ENCODE measurements at places on chromosomes 7 and 10.
A peak's percentile ranks its signal among the peaks of the same experiment; 100 is the strongest.

DNA sequence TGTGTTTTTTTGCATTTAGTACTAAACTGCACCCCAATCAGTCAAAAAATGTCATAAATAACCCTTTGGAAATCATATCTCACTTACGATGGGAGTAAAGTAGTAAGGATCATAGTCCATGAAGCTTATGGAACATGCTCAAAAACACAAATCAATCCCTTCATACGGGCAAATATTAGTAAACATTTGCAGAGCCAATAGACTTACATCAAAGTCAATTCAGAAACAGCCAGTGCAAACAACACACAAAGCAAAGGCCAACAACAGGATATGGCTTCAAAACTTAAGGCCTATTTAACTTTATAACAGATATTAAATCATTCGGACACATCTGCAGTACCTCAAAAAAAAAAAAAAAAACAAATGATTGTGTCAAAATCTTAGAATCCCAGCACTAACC, 32.1 kb downstream of the SGCE start:
- DNase-seq, result no peak

- no peak for DNase-seq
Measured at GRCh38 chr10:110416776-110417711, 80.7 kb upstream of the DUSP5 start.

- DNase-seq, result no peak
Measured at GRCh38 chr7:137454246-137454724, 110.8 kb upstream of the PTN start.

DNA sequence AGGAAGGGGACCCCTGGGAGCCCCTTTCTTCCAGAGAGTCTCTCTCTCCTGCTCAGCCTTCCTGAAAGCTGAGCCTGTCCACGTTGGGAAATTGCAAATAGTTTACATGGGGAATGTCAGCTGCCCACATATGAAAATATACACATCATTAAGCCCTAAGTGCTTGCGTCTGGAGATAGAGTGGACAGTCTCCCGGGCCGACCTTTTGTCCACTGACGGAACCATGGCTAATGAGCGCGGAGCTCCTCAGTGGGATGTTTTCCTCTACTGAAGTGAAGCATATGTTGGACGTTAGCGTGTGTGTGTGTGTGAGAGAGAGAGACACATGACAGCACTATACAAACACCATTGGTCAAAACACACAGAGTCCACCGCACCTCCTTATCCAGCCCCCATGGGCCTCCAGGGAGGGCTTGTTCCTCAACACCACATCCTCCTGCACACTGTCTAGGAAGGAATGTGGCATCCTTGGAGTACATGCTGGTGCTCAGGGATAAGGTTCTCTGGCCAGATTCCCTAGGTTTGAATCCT, 128.4 kb downstream of the RGS10 start:
- no peak for DNase-seq

DNA sequence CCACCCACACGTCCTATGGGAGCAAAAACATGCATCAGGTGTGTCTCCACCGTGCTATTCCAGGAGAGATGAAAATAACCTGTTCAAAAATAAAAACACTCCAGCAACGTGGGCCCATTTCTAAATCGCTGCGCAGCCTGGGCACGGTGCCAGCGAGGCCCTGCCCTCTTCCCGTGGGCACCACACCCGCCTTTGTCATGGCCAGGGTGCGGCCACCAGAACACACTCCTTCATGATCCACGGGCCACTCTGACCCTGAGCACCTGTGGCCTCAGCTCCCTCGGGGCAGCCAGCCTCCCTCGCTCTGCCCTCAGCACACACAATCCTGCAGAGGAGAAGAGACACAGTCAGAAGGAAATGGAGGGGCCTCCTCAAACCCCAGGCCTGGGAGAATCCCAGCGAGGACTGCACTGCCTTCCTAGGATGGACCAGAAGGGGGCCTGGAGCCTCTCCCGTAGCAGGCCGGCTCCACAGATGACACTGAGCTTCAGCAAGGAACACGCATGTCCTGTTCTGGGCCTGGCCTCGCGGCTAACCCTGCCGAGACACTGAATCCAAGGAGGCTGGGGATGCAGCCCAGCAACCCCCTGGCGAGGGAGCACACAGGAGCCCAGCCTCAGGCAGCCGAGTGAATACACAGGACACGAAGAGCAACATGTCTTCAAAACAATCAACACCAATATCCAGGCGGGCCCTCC, 169.0 kb downstream of the MAD1L1 start:
- no peak for DNase-seq

GRCh38 chr7:95974108-95974507, 201.8 kb downstream of the DYNC1I1 start:
- no peak for DNase-seq

GRCh38 chr7:93632371-93632770, 57.8 kb upstream of the CALCR start:
- no peak for DNase-seq

GRCh38 chr7:92836489-92836999, at the start of gene CDK6:
Gene CDK6 (minus strand): TSS chr7:92836573. CDS start chr7:92833323, 3,250 bp downstream.
- peak; percentile 44 for DNase-seq

- DNase-seq, result no peak
Measured at GRCh38 chr7:131212114-131212513, 115.6 kb upstream of the MKLN1 start.

- no peak for DNase-seq
Measured at GRCh38 chr10:70106958-70107791, 25.4 kb downstream of the AIFM2 start.

- DNase-seq, result no peak
Measured at GRCh38 chr10:3976171-3976570, 191.2 kb upstream of the KLF6 start.

DNA sequence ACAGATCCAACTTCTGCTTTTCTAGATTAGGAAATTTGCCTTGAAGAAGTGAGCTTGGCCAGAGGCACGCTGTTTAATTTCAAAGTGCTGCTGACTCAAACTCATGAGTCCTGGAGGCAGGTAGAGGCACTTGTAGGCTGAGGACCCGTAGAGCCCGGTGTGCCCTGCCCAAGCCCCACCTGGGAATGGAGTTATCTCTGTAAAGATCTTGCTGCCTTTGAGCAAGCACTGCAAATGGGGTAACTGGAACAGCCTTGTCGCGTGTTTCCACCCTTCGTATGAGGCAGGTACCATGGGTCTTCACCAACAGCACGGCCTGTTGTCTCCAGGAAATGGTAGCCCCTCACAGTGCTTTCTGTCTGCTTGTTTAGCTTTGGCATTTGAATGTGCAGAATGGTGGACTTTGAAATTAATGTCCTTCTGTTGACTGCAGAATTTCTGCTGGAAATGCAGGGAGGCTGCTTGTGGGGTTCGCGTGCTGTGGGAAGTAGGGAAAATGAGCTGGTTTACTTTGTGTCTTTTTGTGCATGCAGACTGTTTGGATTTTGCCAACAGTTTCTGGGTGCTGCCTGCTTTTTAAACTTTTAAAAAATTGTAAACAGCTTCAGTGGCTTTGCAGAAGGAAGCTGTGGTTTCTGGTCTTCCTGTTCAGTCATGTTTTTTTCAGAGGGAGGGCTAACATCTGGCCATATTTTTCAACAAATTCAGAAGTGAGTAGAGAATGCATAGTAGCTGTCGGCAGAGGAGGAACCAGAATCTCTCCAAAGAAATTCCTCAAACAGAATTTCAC, 27.2 kb downstream of the CCM2 start:
- DNase-seq, result no peak

- no peak for DNase-seq
Measured at GRCh38 chr7:159130820-159131219, 13.8 kb downstream of the VIPR2 start.

GRCh38 chr10:4254101-4254994, 469.3 kb upstream of the KLF6 start:
- no peak for DNase-seq

DNA sequence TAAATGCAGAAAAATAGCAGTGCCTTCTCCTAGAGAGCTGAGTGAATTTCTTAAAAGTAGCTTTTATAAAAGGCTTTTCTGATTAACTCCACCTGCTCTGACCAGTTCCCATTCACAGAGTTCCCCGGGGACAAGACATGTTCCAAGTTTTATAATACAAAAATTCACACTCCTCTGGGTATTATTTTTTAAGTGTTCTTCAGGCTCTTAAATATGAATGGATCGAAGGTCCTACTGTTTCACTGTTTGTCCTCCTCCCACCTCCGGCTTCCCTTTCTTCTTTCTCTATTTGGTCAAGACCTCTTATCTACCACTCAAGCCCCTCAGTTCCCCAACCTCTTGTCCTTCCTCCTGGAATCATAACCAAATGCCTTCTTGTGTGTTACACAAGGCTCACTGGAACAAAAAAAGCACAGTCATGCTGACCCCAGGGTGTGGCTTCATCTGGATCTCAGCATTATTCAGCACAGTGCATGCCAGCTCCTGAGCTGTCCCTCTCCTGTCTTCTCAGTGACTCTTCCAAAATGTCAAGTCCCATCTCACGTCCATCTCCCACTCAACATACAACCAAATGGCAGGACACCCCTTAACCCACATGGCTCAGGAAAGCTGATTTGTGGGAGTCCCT, 222.4 kb downstream of the SORCS1 start:
- DNase-seq, result no peak

DNA sequence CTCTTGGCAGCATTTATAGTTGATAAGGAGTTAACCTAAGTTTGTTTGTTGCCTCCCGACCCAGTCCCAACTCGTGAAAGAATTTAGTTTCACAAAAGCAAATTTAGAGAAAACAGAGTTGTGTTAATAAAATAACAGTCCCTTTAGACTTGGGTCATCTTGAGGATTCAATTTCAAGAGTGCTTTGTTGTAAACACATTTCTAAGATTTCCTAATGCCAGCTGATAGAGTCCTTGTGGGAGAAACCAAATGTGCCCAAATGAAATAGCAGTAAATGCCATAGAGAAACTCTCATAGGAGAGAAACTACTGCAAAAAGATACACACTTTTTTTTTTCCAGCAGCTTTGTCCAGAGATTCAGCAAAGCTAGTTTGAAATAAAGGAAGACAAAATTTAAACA, 211.3 kb upstream of the BMPER start:
- no peak for DNase-seq

DNA sequence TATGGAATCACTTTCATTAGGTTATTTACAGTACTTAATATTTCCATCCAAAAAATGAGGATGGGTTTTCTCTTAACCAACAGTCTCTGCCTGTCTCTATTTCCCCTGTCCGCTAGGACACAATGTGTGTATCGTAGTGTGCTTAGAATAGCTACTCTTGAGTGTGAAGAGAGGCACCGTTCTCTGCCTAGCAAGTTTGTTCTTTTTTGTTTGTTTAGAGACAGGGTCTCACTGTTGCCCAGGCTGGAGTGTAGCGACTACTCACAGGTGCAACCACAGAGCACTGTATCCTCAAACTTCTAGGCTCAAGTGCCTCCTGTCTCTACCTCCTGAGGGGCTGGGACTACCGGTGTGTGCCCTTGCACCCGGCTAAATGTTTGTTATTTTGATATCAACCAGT, 121.9 kb downstream of the ANK3 start:
- no peak for DNase-seq

GRCh38 chr7:133139350-133139749, 57.5 kb upstream of the CHCHD3 start:
- no peak for DNase-seq

GRCh38 chr7:73539709-73540108, 17.6 kb upstream of the BAZ1B start:
- DNase-seq, result no peak

- peak; percentile 65 for DNase-seq
Measured at GRCh38 chr7:99392659-99393354, 15.6 kb downstream of the PDAP1 start.

DNA sequence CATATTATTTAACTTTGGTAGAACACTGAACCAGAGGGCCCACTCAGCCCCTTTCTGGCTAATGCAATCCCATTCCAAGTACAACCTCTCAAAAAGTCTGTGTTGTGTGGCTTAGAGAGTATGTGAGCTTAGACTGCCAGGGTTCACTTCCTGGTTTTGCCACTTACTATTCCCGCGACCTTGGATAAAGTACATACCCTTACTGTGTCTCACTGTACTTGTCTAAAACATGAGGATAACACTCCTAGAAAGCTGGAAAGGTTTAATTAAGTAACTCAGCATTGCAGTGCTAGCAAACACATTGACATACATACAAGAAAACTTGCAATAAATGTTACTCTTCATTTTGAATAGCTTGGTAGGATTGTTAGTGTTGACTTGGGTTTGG, 215.8 kb downstream of the CHCHD3 start:
- DNase-seq, result no peak

GRCh38 chr7:70506434-70506833, 625.5 kb upstream of the GALNT17 start:
- DNase-seq, result no peak

- DNase-seq, result no peak
Measured at GRCh38 chr7:120955577-120956149, 5.1 kb downstream of the ING3 start.

DNA sequence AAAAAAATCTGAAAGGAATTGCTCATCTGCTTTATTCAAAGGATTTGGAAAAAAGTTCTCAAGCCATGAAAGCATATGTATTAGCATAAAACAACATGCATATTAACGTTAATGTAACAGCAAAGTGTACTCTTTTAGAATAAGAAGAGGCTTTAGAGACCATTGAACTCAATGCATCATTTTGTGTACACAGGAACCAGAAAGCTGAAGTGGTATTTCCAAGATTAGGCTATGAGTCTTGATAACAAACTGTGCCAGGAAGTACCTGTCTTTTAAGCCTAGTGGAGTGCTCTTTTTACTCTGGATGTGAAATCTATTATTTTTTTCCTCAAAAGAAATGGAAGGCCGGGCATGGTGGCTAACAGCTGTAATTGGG, 164.2 kb downstream of the THSD7A start:
- DNase-seq, result no peak

DNA sequence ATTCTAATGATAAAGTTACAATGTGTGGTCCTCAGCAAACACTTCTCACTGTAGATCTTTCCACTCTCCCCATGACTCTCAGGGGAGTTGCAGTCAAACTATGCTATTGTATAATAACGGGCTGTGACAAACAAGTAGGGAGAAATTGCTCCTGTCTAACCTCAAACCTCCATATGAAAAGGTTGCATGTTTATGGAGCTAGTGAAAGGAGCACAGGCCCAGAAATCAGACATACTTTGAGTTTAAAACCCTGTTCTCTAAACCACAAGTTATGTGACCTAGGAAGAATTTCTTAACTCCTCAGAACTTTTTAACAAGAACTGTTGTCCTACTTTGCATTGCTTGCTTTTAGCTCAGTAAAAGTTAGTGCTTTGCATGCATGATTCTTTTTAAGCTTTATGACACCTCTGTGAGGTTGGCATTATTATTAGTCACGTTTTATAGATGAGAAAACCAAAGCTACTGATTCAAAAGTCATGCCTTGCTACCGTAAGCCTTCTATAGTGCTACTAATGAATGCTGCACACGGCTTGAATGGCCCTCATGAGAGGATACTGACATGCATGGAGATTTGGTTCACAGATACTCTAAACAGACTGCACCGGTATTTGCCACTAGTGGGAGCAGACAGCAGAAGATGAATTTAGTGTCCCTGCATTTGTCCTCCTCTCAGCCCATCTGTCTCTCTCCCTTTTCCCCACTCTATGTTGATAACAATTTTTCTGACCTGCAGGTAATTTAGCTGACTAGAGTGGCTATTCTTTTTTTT, 129.5 kb upstream of the PCGF5 start:
- DNase-seq, result no peak

- DNase-seq, result no peak
Measured at GRCh38 chr10:100413173-100413572, 49.6 kb upstream of the WNT8B start.

GRCh38 chr10:6787718-6788117, 207.6 kb upstream of the PRKCQ start:
- DNase-seq, result no peak

All from stimulated activated CD8-positive, alpha-beta memory T cell treated with anti-CD3 and anti-CD28 coated beads, Interleukin-2, amount 100 ng/mL, for 1 hour (primary cell).